ENCODE measurements at places on chromosomes 2 and 18. TPM values are rescaled to one million over a fixed set of nuclear protein-coding genes. Genes with fewer than 3 reads are reported as not detected.

DNA sequence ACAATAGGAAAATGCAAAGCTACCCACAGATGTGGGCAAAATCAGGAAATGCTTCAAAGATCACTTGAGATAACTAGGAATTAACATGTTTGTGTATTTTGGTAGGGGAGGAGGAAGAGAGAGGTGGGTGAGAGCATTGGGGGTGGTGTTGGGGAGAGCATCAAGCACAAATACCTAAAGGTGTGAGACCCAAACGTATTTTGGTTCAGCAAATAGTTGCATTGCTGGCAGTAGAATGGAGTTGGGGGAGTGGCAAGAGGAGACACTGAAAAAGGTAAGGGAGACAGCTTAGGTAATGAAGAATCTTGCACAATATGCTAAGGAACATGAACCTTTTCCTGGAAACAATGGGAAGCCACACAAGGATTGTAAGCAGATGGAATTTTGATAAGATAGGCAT is 1.5 kb upstream of the PELI1 start:
- H3K4me1 ChIP-seq = no peaks in the 10 kb centered on the region
- H3K4me3 ChIP-seq = no peak overlapping the region
- DNase-seq = no peak
- H3K36me3 ChIP-seq = no peaks in the 10 kb centered on the region
- no peaks in the 10 kb centered on the region for H3K27me3 ChIP-seq
- H3K27ac ChIP-seq = no peak overlapping the region

DNA sequence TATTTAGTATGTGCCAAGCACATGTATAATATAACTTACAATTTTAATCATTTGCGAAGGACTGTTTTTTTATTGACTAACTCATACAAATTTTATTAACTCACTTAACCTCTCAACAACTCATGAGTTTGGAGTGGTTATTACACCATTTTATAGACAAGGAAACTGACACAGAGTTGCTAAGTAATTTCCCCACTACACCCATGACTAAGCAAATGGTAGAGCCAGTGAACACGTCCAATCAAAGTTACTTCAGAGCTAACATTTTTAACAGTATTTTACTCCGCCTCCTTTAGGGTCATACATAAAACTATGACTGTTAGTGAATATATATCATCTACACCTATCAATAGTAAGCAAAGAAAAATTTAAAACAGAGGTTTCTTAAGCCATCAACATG is 556.7 kb upstream of the FSIP2 start:
- no peak overlapping the region for H3K4me3 ChIP-seq
- no peak for DNase-seq
- H3K4me1 ChIP-seq = no peaks in the 10 kb centered on the region
- H3K27me3 ChIP-seq = no peaks in the 10 kb centered on the region
- H3K36me3 ChIP-seq = no peaks in the 10 kb centered on the region

- H3K36me3 ChIP-seq = no peaks in the 10 kb centered on the region
- no peaks in the 10 kb centered on the region for H3K27me3 ChIP-seq
- no peak overlapping the region for H3K4me3 ChIP-seq
- no peak for DNase-seq
- H3K4me1 ChIP-seq = no peaks in the 10 kb centered on the region
These were observed 33.6 kb downstream of the ASXL3 start for GRCh38 chr18:33611525-33612135.

- no peak overlapping the region for H3K27ac ChIP-seq
- no peaks in the 10 kb centered on the region for H3K4me1 ChIP-seq
- DNase-seq = no peak
- no peaks in the 10 kb centered on the region for H3K27me3 ChIP-seq
- H3K36me3 ChIP-seq = no peaks in the 10 kb centered on the region
- H3K4me3 ChIP-seq = no peak overlapping the region
These were observed 21.0 kb upstream of the ATP9B start for GRCh38 chr18:79048245-79048632.

GRCh38 chr18:23209031-23209430 is 73.7 kb downstream of the CABLES1 start:
- DNase-seq = no peak
- H3K27me3 ChIP-seq = no peaks in the 10 kb centered on the region
- peaks cover 3% of the 10 kb centered on the region for H3K36me3 ChIP-seq

DNA sequence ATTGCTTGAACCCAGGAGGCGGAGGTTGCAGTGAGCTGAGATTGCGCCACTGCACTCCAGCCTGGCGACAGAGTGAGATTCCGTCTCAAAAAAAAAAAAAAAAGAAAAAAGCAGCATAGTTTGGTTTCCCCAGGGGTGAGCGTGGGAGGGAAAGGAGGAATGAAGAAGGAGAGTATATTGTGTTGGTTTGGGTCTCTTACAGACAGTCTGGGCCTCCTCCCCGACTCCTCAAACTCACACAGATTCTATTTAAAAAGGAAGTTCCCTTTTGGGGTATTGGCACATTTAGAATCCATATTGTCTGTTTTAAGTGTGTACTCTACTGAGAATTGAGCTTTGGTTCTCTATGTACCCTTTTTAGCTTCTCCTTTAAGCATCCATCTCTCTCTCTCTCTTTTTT is 27.4 kb upstream of the SLC20A1 start:
- H3K4me3 ChIP-seq = no peak overlapping the region
- no peak for DNase-seq
- H3K4me1 ChIP-seq = no peaks in the 10 kb centered on the region

DNA sequence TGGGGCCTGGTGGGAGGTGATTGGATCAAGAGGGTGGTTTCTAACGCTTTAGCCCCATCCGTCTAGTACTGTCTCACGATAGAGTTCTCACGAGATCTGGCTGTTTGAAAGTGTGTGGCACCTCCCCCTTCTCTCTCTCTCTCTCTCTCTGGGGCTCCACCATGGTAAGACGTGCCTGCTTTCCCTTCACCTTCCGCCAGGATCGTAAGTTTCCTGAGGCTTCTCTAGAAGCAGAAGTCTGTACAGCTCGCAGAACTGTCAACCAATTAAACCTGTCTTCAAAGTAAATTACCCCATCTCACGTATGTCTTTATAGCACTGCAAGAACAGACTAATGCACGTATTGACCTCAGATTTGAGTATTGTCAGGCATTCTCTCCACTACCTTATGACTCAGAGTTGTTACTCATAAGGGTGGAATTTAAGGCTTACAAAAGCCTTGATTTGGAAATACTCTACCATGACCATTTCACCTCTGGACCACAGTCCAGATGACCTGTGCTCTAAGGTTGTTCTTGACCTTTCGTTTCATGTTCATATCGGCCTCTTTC is 99.5 kb upstream of the AGAP1 start:
- H3K27ac ChIP-seq = no peak overlapping the region
- H3K36me3 ChIP-seq = no peaks in the 10 kb centered on the region
- no peak for DNase-seq
- H3K4me1 ChIP-seq = peaks cover 3% of the 10 kb centered on the region

DNA sequence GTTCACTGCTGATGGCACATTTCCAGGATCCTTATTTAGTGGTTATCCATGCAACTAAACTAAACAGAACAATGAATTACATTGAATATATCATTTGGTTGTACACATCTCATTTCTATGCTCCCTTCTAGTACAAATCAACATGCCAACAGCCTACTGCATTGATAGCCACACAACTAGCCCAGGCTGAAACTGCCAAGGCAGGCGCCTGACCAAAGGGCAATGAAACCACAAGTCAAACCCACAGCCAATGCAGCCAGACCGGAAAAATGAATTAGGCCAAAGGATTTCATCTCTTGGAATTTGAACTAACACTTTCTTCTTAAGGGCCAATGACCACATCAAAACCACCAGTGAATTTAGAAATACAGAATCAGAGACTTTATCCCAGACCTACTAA is 196.4 kb downstream of the NOL4 start:
- DNase-seq = no peak
- H3K4me1 ChIP-seq = no peaks in the 10 kb centered on the region
- H3K4me3 ChIP-seq = no peak overlapping the region
- H3K36me3 ChIP-seq = no peaks in the 10 kb centered on the region

DNA sequence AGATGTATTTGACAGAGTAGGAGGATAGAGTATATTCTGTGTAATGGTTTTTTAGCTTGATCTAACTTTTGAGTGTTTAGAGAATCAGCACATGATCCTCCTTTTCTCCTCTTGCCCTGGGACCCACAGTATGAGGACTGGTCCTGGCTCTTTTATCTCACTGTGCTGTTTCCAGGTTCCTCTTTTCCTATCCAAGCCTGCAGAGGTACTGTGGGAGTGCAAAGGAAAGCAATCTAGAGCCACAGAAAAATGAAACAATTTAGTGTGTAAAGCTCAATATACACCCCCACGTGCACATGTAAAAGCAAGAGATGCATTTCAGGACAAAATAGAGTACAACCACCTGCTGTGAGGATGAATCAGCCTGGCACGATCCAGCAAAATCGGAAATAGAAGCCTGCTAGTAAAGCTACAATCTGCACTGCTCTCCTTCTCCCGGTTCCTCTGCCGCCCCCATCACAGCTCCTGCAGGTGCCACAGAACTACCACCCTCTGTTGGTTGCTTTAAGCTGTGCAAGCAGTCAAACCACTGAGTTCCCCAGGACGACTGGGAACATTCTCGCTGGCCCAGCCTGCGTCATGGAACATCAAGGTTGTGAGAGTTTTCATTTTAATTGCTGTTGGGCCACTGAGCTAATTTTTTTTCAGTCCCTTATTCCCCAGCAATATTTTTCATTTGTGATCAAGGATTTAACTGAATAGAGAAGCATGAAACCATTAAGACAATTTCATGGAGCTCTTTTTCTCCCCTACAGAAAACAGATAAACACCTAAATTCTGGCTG is 47.8 kb upstream of the MAPRE3 start:
- peak; percentile 88 for DNase-seq
- no peak overlapping the region for H3K4me3 ChIP-seq
- peaks cover 17% of the 10 kb centered on the region for H3K36me3 ChIP-seq
- peaks cover 12% of the 10 kb centered on the region for H3K4me1 ChIP-seq
- H3K27me3 ChIP-seq = no peaks in the 10 kb centered on the region

DNA sequence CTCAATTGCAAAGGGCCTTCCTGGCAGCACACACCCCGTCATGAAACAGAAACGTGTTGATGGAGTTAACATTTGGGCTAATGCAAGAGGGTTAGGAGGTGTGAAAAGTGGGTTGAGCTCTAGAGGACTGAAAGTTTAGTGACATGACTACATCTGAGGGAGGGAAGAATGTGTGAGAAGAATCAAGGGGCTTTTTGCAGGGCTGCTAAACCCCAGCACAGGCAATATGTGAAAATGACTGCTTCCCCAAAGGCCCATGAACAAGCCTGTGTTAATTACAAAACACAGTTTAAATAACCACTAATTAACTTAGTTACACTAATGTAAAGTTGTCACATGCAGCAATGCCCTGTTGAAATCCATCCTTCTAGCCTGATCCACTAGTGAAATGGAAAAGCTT is 63.4 kb upstream of the PEX13 start:
- no peak overlapping the region for H3K27ac ChIP-seq
- H3K4me3 ChIP-seq = no peak overlapping the region
- no peaks in the 10 kb centered on the region for H3K36me3 ChIP-seq
- H3K4me1 ChIP-seq = no peaks in the 10 kb centered on the region

DNA sequence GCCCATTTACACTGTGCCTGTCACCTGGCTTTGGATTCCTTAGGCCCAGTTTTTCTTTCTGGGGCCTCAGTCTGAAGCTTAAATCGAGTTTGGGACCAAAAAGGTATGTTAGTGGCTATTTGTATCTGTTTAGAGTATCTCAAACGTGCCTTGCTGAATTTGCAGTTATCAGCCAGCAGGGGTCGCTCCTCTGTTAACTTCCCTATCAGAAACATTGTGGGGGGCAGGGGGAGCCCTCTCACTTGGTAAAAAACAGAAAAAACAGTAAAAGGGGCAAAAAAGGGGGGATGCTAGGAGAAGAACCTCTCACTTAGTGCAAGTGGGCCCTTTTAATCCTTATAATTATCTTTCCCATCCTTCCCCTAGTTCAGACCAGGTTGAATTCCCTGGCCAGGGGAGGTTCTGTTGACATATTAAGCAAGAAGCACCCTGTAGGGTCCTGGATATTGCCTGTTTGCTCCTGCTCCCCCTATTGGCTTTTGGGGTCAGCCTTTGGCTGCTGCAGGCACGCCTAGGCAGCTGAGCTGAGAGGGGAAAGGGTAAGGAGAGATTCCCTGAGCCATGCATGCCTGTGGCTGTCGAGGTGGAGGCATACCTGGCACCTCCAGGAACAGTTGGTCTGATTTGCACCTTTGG is 8.8 kb upstream of the IFIH1 start:
- no peak overlapping the region for H3K4me3 ChIP-seq
- H3K4me1 ChIP-seq = no peaks in the 10 kb centered on the region
- no peaks in the 10 kb centered on the region for H3K36me3 ChIP-seq
- no peaks in the 10 kb centered on the region for H3K27me3 ChIP-seq
- no peak overlapping the region for H3K27ac ChIP-seq
- DNase-seq = no peak

- no peak overlapping the region for H3K27ac ChIP-seq
- H3K36me3 ChIP-seq = peaks cover 5% of the 10 kb centered on the region
- H3K27me3 ChIP-seq = peaks cover 85% of the 10 kb centered on the region
These were observed 717 bp downstream of the IHH start for GRCh38 chr2:219059725-219060682.

DNA sequence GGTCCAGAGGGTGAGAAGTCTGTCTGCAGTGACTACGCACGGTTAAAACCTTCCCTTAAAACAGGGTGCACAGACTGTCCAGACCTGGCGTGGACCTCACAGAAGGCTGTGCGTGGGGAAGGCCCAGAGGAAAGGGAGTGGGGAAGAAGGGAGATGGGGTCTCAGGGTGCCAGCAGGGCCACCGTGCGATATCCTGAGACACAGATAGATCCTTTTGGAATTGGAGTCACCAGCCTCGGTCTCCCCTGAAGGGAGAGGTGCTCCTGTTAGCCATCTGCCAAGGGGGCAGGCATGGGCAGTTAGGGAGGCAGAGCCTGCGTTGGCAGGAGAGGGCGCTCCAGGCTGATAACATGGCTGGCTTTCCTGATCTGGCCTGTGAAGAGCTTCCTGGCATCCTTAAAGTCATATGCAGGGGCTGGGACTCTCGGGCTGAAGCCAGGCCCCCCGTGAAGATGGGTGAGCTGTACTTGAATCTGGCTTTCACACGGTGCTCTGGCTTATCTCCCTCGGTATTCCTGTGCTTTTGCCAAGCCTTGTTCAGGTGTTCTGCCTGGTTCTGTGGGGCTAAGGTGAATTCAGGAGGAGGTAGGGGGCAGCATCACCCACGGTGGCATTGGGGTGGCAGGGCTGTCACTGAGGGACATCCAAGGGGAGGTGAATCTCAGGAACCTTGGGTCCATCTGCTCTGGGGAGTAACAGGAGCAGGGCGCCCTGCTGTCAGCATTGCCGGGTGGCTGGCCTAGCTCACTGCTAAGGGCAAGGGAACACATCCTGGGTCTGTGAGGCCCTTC is 107.2 kb upstream of the SMAD2 start:
- no peaks in the 10 kb centered on the region for H3K27me3 ChIP-seq
- peaks cover 17% of the 10 kb centered on the region for H3K36me3 ChIP-seq
- H3K4me3 ChIP-seq = no peak overlapping the region
- H3K4me1 ChIP-seq = peaks cover 20% of the 10 kb centered on the region
- DNase-seq = no peak
- H3K27ac ChIP-seq = no peak overlapping the region

Gene OTOF
- 6.6 TPM for polyA plus RNA-seq

Gene C2orf81
- 5.9 TPM for polyA plus RNA-seq

Gene SERPINB11
- not detected for polyA plus RNA-seq

Gene ST8SIA5
- polyA plus RNA-seq = 24.6 TPM

Gene FSIP2
- 1.2 TPM for polyA plus RNA-seq

Gene UCN
- polyA plus RNA-seq = 4.0 TPM

Data from spinal cord (tissue), 10 donors.